Hematopoietic multipotent progenitor cell treated with erythropoietin and hydrocortisone succinate and interleukin-3 and kit ligand, for 15 days (in vitro differentiated cells): ENCODE measurements at places on chromosomes 5 and 9.

DNA sequence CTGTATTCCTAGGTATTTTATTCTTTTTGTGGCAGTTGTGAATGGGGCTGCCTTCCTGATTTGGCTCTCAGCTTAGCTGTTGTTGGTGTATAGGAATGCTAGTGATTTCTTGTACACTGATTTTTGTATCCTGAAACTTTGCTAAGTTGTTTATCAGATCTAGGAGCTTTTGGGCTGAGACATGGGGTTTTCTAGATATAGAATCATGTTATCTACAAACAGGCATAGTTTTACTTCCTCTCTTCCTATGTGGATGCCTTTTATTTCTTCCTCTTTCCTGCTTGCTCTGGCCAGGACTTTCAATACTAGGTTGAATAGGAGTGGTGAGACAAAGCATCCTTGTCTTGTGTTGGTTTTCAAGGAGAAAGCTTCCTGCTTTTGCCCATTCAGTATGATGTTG lies 129.9 kb downstream of the DMXL1 start:
- no peak for DNase-seq

DNA sequence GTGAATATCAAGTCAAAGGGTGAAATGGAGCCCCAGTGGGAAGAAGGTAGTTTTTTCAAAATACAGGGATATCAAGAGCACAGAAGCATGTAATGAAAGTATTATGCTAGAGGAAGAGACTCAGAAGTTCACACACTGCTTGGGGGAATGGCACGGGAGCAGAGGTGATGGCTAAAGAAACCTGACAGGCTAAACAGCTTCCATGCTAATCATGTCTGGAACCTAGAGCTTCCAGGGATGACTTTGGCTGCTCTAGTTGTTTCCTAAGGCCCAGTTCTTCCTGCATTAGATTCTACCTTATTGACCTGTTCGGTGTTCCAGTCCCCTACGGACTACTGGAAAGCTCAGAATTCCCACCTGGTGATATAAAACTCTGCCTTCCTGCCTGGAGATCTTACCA lies 34.3 kb downstream of the TRIM32 start:
- no peak for DNase-seq

- no peak for DNase-seq
Observed at GRCh38 chr5:69492923-69493395, 369 bp downstream of the OCLN start.

GRCh38 chr9:91949392-91949945 lies 559 bp downstream of the ROR2 start:
- DNase-seq = no peak

GRCh38 chr5:68303754-68304420 lies 88.3 kb downstream of the PIK3R1 start:
- peak; percentile 90 for DNase-seq

DNA sequence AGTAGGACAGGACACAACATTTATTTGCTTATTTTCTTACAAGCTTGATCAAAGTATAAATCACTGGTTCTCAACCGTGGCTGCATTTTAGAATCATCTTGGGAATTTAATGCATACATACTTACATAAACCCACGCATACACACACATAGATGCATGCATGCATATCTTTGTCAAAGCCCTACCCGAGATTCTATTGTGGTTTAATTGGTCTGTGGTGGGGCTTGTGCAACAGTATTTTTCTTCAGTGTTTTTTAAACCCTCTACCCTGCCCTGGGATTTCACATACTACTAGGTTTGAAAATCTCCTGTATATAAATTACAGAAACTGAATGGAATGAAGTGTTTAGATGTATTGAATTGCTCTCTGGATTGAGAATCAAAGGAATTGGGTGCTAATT lies 1166.2 kb downstream of the MAT2B start:
- no peak for DNase-seq

DNA sequence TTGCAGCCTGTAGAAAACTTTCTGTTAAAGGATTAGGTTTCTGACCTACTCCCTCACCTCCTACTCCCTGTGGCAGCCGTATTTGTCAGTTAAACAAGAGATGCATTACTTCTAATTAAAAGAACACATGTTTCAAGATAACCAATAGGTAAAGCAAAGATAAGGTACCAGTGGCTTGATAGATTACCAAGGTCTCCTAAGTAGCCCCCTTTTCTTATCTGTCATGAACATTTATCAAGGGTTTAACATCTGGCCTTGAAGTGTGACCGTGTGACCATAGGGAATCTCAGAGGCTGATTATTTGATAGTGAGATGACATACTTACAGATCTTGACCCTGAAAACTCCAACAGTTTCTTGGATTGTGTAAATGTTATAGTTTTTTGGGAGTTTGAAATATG lies 764.0 kb upstream of the EDIL3 start:
- no peak for DNase-seq

GRCh38 chr5:141354900-141355469 lies at the start of gene PCDHGA4:
TSS of gene PCDHGA4 (plus strand) at chr5:141355021. CDS start at chr5:141355108, 87 bp downstream.
- DNase-seq = no peak

DNA sequence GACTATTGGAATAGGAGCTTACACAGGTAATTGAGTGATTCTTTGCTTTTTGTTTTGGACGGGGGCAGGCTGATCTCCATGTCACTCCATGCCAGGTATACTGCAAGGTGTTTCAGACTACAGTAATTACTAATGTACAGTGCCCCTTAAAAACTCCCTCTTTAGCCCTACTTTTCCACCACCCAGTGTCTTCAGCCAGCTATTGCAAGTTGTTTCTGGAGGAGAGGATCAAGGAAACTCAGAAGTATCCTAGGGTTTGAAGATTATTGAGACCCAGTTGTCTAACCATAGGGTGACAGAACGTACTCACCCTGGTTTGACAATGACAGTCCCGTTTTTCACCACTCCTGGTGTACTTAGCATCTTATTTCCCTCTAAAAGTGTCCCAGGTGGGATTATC lies 13.4 kb downstream of the CFAP95 start:
- no peak for DNase-seq

DNA sequence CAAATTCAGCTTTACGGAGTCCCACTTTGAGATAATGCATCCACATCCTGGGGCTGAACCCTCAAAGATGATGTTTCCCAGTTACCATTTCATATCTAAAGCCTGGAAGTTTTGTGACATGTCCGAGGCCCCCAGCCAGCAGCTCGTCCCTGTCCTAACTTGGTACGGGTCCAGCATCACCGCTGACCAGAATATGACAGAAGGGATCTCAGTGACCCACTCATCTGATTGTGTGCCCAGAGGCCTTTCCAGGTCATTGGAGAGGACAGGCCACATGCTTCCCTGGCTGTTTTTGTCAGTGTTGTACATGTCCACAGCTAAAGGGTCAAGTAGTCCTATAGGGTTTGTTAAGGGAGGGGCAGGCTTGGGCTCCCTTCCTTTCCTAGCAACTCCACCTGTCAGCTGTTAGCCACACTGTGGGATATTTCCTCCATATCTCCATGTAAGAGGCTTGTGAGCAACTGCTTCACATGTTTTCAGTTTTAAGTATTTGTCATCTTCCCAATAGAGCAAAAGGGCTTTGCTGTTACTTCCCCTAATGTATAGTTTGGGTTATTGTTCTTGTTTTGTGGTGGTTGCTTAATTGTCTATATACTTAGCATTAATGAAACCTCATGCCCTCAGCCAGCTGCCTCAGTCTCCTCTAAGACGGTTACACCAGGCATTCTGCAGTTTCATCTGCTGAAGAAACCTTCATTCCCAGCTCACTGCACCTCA lies 33.4 kb downstream of the SECISBP2 start:
- DNase-seq = no peak

DNA sequence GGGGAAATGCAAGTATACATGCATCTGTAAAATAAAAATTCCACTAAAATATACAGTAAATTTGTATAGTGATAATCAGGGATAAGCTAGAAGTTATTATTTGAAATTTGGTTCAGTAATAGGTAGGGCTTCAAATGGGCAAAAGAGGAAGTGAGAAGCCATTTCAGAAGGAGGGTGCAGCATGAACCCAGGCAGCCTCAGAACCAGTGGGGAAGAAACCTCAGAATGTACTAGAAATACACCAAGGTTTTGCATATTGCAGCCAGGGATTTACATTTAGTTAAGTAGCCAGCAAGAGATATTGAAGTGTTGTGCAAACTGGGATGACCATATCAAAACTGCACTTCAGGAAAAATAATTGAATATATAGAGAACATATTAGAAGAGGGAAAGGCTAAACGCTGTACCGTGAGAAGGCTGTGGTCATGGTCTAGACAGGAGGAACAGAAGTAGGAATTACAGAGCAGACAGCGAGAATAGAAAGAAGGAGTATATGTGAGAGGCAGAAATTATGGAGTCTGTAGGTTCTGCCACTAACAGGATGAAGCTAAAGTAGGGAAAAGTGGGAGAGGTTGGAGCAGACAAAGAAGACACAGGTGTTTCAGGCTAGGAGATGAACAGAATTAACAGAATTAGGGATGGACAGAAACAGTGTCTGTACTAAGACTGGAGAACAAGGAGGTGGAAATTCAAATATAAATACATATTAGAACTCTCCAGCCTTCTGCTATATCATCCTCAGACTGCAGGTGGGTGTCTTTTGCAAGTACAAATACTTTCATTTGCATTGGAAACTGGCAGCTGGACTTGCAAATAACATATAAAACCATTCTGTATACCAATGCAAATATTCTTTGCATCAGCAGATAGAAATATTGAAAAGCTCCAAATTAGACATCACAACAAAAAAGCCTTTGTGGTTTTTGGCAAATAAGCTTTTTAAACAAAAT lies 335.6 kb downstream of the ZNF608 start:
- no peak for DNase-seq

DNA sequence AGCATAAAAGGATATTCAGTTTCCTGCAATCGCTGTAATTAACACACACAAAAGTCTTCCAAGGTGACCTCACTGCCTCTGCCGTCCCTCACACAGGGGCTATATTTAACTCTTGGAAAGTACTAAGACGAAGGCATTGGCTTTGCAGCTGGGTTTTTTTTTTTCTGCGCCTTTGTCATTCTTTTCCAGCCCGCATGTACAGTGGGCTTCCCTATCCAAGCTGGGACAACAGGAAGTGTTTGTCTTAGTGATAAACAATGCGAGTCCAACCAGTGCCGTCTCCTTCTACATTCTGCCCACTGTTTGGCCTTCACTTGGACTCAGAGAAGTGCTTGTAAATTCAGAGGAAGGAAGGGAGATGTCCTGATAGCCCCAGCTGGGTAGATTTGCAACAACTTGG lies 17.6 kb downstream of the AFAP1L1 start:
- DNase-seq = no peak

- DNase-seq = no peak
Observed at GRCh38 chr5:100434815-100435214, 100.4 kb upstream of the FAM174A start.

DNA sequence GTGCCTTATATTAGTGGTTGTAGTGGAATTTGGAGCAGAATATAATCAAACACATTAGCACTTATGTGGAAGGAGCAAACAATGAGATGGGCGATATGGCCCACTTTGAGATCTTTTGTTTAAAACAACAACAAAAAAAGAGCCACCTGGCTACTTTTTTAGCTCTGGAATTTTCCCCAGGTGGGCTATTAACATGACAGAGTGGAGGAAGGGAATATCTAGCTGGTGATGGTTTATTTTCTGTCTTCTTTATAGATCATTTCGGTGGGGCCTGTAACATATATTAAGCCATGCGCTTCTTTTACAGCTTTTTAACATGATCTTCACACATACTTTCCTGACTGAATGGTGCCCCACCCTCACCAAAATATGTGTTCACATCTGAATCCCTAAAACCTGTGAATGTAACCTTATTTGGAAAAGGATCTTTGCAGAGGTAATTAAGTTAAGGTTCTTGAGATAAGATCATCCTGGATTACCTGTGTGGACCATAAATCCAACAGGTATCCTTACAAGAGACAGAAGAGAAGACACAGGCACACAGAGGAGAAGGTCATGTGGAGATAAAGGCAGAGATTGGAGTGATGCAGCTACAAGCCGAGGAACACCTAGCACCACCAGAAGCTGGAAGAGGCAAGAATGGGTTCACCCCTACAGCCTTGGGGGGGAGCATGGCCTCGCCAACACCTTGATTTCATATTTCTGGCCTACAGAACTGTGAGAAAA lies 16.6 kb upstream of the ENTREP1 start:
- DNase-seq = no peak

GRCh38 chr5:176594554-176594953 lies 15.4 kb downstream of the GPRIN1 start:
- no peak for DNase-seq

DNA sequence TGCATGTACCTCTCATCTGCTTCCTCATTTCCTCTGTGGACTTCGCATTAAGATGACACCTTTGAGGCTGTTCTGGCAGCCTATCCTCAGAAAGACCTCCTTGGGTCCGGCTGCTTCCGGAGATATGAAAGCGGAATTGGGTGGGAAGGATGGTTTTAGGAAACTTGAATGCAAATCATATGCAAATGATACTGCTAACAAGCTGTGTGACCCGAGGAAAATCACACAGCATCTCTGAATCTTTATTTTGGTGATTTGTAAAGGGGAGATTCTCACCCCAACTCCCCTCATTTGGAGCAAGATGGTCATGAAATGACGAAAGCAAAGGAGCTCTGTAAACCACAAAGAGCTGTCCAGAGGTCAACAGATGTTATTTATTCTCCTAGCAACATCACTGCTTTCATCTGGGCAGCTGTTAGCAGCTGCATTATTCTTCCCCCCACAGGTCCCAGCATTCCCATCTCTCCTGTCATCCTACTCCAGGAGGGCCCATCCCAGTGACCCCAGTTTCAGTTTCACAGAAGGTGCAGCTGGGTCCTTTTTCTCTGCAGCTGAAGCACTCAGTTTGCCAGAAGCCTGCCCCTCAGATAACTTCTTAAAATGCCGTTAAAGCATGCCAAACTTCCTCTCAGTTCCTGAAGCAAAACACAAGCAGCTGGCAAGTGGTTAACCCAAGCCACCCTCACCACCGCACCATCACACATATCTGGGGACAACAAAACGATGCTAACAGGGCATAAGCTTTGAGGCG lies 269.5 kb downstream of the SEC61B start:
- DNase-seq = no peak

GRCh38 chr5:17079562-17079961 lies 137.9 kb upstream of the BASP1 start:
- DNase-seq = no peak

DNA sequence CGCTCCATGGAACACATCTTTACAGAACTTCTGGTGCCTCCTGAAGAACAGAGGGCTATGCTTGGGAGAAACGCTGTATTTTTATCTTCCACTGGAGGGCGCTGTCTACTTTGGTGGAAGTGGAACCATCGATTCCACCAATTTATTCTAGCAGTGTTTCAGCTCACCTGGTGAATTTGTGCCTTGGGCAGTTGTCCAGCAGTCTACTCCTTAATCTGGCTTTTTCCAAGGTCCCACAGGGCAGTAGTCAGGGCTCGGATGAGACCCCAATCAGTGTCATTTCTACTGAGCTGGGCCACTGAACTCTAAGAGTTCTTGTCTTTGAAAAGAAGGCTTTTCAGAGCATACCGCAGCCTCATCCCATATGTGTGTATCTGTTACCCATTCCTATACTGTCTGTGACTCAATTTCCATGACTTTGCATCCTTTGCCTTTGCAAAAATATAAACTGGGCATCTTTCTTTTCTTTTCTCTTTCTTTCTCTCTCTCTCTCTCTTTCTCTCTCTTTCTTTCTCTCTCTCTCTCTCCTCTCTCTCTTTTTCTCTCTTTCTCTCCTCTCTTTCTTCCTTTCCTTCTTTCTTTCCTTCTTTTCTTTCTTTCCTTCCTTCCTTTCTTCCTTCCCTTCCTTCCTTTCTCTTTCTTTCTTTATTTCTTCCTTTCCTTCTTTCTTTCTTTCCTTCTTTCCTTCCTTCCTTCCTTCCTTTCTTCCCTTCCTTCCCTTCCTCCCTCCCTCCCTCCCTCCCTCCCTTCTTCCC lies 138.4 kb upstream of the ZNF618 start:
- peak; percentile 26 for DNase-seq
